ENCODE measurements at places on chromosomes 12 and 14. TPM values are rescaled to one million over a fixed set of nuclear protein-coding genes. Genes with fewer than 3 reads are reported as not detected.

DNA sequence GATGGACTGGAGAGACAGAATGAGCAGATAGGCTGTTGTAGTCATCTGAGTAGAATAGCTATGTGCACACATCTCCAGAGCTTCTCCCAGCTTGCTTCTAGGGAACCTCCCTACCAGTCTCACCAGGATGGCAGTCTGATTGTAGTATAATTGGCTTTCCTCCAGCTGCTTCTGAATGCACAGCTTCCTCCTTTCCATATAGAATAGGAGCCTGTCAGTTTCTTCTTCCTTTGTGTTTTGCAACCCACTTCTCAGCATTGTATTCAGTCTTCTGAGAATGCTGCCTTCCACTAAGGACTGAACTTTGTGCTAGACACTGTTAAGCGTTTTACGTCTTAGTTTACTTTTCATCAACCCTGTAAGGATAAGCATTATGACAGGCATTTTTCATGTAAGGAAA, 2.2 kb upstream of the CSAD start:
- DNase-seq: no peak

GRCh38 chr14:20791187-20791586, 10.1 kb downstream of the RNASE6 start:
- no peak for DNase-seq

GRCh38 chr12:99282624-99283023, 364.9 kb upstream of the GARIN6 start:
- DNase-seq: no peak

DNA sequence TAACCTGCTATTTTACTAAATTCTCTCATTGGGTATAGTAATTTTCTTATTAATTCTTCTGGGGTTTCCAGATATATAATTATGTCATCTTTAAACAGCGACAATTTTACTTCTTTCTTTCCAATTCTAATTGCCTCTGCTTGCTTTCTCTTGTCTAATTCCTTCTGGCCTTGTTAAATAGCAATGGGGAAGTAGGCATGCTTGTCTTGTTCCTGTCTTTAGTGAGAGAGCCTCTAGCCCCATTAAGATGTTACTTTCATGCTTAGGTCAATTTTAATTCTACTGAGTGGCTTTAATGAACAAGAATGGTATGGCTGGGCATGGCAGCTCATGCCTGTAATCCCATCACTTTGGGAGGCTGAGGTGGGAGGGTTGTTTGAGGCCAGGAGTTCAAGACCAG, 31.7 kb downstream of the LRTM2 start:
- DNase-seq: no peak

DNA sequence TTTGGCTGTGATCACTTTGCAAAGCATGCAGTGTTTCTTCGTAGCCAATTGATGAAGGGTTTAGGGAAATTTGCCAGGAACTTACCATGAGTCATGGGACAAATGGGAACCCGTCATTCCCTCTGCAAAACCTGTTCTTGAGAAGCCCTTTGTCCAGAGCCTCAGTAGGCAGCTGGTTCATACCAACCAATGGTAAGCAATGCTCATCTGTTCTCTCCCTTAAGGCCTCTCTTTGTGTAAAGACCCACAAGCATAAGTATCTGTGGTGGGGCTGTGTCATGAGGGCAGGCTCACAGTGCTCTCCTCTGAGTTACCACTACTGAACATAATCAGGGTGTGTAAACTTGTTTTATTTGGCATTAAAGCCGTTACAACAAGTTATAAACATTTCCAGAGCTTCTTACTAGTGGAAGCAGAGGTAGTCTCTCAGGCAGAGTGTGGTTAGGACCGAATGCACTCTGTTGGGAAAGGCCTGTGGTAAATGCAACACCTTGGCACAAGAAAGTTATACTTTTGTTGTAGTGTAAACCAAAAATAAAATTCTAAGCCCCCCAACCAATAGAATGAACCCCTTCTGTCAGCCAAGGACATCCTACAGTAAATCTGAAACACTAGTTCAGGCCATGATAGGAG, 119.8 kb downstream of the SINHCAF start:
- DNase-seq: no peak

The CNOT2 gene
- 79.4 TPM for total RNA-seq

The HOXC9 gene
- total RNA-seq: 6.3 TPM

All from neural crest cell (in vitro differentiated cells).